Spinal cord (tissue), 10 donors: ENCODE measurements at places on chromosomes 4 and X. TPM values are rescaled to one million over a fixed set of nuclear protein-coding genes. Genes with fewer than 3 reads are reported as not detected.

ANXA10 gene
- not detected for total RNA-seq

STARD8 gene
- total RNA-seq = 6.8 TPM

DCAF4L1 gene
- 0.20 TPM for total RNA-seq

CFI gene
- total RNA-seq = 36.7 TPM

STAP1 gene
- total RNA-seq = not detected

PAQR3 gene
- 55.7 TPM for total RNA-seq

DKK2 gene
- total RNA-seq = 19.2 TPM

MAP7D2 gene
- 8.2 TPM for total RNA-seq

PNPLA4 gene
- total RNA-seq = 19.7 TPM

TLR10 gene
- 1.9 TPM for total RNA-seq

RNF175 gene
- total RNA-seq = 26.5 TPM

PRR32 gene
- total RNA-seq = 0.17 TPM

REELD1 gene
- total RNA-seq = 0.30 TPM

CC2D2A gene
- total RNA-seq = 67.6 TPM

PABPC1L2A gene
- 1.7 TPM for total RNA-seq

EFNB1 gene
- 105 TPM for total RNA-seq
